ENCODE measurements at places on chromosomes 2 and 18.

GRCh38 chr2:121093692-121094091 lies 191.3 kb downstream of the TFCP2L1 start:
- DNase-seq: no peak

GRCh38 chr18:63119647-63120046 lies 199.9 kb downstream of the BCL2 start:
- no peak for DNase-seq

- DNase-seq: no peak
Observed at GRCh38 chr18:74430806-74431571, 26.1 kb downstream of the DIPK1C start.

GRCh38 chr18:13302457-13303225 lies 84.1 kb downstream of the LDLRAD4 start:
- DNase-seq: no peak

DNA sequence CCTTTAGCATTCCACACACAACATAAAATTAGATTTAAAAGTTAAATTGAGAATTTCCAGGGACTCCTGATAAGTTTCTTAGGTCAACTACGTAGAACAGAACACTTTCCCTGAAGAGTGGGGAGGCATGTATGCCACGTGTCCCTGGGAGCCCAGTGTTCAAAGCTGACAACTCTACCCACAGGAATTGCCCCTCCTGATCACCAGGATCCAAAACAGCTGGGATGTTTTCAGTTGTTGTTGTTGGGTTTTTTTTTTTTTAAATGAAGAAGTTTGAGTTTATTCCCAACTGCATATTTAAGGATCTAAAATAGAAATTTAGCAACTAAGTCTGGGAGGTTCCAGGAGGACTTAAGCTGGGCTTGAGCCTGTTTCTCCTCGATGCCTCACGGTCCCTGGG lies 100.5 kb downstream of the TPGS2 start:
- DNase-seq: no peak

- no peak for DNase-seq
Observed at GRCh38 chr2:195124391-195125079, 532.5 kb upstream of the SLC39A10 start.

DNA sequence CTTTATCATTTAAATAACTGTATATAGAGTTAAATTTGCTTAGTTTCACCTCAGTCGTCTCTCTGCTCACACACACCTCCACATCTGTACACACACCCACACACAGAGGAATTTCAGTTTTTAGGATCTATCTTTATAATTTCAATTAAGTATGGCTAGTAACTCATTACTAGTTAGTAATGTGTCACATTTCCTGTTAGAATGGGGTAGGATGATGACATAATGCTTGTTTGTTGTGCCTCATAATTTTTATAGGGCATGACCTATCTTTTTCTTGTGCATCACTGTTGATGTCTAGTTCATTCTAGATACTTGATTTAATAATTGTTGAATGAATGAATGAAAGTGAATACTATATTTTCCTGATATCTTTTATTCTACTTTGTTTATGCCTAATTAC lies 108.6 kb downstream of the AGPS start:
- DNase-seq: no peak

GRCh38 chr18:4231260-4231659 lies 223.8 kb downstream of the DLGAP1 start:
- no peak for DNase-seq

- DNase-seq: peak; percentile 28
Observed at GRCh38 chr18:63788447-63789096, 13.4 kb downstream of the SERPINB7 start.

GRCh38 chr2:24517247-24517646 lies 26.2 kb downstream of the NCOA1 start:
- DNase-seq: no peak

DNA sequence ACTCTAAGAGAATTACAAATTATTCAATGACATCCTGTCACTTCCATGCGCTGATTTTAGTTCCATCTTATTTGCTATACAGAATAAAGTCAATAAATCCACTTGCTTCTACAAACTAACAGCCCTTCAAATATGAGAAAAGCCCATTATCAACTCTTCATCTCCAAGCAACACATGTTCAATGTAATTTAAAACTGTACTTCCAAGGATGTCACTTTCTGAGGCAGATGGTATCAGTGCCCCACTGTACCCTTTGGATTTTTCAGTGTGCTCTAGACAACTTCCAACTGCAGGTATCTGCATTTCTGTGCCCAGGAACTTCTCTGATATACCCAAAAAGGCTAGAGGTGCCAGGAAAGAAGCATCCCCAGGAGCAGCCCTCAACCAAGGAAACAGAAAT lies 87.6 kb downstream of the SMAD2 start:
- DNase-seq: no peak

- no peak for DNase-seq
Observed at GRCh38 chr18:13993730-13994129, 78.4 kb upstream of the MC2R start.

DNA sequence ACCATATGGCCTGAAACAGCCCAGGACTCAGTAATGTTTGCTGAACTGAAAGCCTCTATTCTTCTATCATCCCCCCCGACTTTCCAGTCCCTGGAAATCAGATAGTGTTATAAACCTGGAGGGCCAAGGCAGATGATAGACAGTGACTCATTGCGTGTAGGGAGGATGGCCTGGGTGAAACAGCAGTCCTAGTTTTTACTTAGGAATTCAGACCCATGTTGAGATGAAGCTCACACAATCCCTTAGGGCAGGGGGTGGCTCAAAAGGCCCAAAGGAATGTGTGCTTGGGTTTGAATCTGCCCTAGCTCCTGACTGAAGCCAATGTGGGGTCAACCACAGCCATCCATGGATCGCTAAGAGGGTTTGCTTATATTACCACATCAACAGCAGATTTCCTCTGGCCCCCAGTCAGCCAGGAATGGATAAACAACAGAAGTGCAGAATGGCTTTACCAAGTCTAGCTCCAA lies 43.9 kb upstream of the STPG4 start:
- no peak for DNase-seq

DNA sequence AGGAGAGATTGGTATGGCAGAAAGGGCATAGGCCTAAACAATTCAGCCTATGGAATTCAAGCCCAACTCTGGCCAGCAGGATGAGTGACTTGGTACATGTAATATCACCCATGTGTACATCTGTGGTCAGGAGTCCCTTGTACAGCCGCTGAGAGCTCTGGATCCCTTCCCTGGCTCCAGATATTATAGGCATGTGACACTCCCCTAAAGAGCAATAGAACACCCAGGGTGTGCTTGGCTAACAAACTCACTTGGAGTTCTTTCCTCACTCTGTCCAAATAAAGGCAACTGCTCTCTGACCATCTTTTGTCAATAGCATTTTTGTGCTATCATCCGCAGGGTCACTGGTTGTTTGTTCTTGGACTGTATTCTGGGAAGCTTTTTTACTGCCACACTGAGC lies 197.4 kb upstream of the NCKAP5 start:
- no peak for DNase-seq

- no peak for DNase-seq
Observed at GRCh38 chr18:75638776-75639471, 211.4 kb upstream of the SMIM21 start.

- no peak for DNase-seq
Observed at GRCh38 chr2:151106805-151107506, 154.7 kb downstream of the RBM43 start.

GRCh38 chr2:129737660-129738527 lies 241.6 kb upstream of the RAB6C start:
- no peak for DNase-seq

- DNase-seq: no peak
Observed at GRCh38 chr2:42314892-42315468, 46.0 kb downstream of the COX7A2L start.

GRCh38 chr2:72109291-72109690 lies 38.4 kb downstream of the CYP26B1 start:
- no peak for DNase-seq

DNA sequence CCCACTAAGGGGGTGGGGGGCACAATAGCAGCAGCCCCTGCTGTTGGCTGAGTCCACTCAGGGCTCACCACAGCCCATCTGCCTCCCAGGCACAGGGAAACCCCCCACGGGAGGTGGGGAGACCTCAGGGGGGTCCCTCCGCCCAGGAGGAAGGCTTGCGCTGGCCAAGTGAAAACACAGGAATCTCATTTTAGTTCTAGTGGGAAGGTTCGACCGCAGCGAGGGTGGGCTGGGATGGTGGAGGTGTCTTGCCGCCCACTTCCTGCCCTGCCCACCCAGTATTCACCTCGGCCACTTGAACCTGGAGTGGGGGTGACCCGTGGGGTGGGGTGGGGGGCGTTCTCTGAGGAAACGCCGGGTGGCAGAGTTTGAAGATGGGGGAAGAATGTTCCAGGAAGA lies 6.9 kb upstream of the BOK start:
- no peak for DNase-seq

DNA sequence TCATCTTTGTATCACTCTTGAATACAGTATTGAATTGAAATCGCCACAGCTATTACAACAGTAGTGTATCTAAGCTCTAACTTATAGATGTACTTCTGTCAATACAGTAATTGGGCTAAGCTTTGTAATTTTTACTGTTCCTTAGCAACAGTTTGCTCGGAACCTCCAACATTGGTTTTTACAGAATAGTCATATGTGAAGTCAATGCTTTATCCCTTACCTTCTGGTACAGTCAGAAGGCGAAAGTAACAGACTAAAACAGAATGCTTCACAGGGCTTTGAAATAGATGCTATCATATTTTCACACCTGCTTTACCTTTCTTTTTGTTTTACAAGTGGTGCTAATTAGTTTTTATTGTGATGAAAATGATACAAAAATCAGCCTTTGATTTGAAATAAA lies 46.9 kb upstream of the CYP20A1 start:
- no peak for DNase-seq

DNA sequence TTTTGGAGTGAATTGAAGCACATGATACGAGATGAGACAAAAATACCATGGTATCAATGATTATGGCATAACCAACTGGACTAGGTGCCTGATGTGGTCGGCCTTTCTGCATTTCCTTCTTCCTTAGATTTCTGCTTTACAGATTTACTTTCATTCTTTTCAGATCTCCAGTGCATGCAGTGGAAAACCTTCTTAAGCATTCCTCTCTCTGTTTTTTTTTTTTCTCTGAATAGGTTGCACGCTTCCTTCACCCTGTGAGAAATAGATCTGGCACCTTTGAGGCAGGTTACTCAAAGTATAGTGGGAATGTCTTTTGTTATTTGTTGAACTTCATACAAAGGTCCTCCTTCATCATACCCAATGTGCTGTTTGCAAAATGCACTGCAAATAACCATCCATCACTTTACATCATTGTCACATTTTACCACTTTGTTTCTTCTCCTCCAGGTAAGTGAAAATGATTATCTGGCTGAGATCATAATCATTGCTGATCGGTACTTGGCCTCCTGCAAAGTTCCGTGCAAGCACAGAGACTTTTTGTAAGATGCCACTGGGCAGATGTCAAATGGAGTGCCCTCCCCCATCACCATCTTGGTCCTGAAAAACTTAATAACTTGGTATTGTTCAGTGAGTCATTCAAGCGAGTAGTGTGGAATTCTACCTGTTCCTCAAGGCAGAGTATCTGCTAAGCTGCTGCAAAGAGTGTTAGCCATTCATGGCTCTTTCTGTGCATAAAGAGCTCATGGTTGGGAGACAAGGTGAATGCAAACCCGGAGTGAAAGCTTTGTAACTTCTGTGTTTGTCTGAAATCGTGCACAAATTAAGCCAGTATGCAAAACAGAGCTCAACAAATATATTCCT lies 30.0 kb upstream of the KLHL14 start:
- no peak for DNase-seq

DNA sequence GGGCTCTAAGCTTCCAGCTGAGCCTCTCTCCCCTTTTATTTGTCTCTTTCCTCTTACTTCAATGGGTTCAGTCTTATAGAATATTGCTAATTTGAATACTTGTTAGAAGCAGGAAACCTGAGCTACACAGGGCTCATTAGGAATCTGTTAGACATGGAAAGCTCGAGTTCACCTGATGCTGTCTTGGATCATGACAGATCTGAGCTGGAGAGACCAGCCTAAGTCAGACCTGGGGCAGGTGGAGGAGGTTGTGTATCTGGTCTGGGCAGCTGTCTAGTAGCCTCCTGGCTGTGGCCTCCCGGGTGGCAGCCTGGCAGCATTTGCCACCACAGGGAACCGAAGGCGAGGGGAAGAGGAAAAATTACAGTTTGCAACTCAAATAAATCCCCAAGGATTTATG lies 185.9 kb downstream of the ICOS start:
- DNase-seq: no peak

DNA sequence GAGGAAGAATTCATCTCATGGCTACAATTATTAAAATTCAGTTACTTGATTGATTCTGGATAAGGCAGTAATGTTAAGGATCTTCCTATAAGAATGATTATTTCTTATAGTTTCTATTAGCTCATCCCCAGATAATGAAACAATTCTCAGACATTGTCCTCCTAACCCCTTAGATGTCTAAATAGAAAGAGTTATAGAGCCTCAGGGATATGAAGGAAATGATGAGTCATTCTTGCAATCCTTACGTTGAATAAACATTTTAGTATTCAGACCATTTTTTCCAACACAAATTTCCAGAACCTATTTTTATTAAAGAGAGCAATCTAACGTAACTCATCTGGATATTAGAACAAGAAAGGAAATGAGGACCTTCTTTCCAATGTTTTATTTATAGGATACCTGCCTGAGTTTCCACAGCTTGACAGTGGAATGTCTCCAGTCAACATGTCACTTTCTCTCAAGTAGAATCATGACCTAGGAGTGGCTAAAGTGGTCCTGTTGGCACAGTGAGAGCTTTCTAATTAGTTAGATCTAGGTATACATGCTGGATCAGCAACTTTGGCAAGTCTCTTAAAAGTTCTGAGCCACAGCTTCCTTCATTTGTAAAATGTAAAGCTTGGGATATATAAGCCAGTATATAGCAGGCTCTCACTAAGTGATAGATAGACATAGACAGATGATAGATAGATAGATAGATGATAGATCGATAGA lies 88.0 kb upstream of the RAB27B start:
- DNase-seq: no peak

DNA sequence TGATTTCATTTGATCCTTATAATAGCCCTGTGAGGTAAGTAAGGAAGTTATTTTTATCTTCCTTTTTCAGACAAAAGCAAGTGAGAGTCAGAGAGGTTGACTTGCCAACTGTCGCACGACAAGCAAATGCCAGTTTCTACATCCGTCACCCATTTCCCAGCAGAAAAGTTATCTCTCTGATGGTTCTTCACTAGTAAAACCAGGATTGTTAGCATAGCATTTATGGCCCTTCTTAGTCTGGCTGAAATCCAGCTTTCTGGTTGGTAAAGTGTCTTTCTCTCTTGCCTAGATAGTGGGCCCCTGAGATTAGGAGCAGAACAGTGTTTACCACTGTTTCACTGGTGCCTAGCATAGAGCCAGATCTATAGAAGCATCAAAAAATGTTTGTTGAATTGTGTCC lies 7.1 kb upstream of the XDH start:
- DNase-seq: no peak

DNA sequence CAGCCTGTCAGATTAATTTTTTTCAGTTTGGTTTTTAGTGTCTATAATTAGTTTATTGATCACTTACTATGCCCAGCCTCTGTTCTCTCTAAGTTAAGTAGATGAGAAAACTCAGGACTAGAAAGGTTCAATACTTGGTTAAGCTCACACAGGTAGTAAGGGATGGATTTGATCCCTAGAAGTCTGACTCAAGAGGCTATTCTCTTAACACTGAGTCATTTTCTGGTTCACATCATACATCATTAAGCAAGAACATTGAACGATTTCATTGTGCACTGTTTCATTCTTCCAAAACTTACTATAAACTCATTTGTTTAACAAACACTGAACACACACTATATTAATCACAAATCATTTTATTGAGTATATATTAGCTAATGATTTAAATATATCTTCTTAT lies 54.1 kb upstream of the SLC38A11 start:
- no peak for DNase-seq

- DNase-seq: no peak
Observed at GRCh38 chr2:144379851-144380311, 140.0 kb downstream of the ZEB2 start.
